SW 1271 (cell line): ENCODE measurements at places on chromosomes 1 and 21.

DNA sequence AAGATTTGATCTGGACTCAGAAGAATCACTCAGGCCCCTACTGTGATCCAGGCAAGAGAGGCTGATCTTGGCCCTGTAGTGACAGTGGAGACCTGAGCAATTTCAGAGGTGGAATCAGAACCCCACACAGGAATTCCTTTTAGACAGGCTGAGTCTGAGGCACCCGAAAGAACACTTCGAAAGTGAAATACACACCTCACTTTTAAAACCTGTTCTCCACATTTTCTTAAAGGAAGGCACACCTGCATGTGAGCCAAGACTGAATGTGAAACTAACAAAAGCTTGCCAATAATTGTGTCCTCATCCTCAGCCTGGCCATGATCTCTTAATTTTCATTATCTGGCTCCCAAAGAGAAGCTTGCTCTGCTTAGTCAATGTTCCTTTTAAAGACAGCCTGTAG is 32.2 kb downstream of the SIPA1L2 start:
- no peak for DNase-seq

GRCh38 chr1:190852611-190853010 is 374.9 kb upstream of the BRINP3 start:
- DNase-seq: no peak

- no peak for DNase-seq
Measured at GRCh38 chr1:221801251-221801661, 59.4 kb upstream of the DUSP10 start.

- no peak for DNase-seq
Measured at GRCh38 chr1:172875892-172876291, 174.8 kb downstream of the TNFSF18 start.

DNA sequence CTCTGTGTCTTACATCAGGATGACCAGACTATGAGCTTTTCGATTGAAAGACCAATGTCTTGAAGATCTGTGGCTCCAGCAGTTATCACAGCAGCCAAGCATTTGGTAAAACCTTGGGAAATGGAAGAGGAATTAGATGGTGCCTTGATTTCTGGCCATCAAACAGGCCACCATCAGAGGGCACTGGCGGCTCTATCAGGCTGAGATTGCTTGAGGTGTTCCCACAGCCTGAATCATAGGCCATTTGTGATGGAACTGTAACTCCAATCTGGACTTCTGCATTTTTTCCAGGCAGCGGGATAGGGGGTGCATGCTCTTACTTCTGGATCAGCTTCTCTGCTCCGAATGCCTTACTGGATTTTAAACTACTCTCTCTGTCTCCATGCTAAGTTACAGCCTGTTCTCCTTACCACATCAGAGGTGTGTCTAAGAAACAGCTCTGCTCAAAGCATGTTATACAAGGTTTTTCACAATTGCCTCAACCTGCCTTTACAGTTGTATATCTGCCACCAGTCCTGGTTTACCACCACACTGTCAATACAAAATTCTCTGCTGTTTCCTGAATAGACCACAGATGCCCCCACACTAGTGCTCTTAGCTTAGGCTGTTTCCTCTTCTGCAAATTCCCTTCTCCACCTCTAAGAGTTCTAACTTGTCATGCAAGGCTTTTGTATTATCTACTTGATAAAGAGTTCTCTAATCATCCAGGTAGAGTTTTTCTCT is 180.9 kb downstream of the PTGER3 start:
- no peak for DNase-seq

GRCh38 chr1:110581682-110582145 is 24.4 kb downstream of the KCNA2 start:
- no peak for DNase-seq

DNA sequence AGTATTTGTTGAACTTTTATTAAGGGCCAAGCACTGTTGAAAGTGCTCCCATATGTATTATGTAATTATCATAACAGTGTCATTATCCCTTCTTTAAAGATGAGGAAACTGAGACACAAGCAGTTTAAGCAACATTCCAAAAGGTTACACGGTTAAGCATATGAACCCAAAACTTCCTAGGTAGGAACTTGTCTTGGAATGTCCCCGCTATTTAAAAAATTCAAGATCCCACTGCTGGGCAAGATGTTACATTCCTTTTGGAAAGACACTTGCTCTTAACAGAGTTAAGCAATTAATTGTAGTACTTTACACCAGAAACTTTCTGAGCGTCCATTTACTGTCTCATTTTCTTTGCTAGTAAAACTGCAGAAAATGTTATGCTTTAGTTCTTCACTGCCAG is 15.6 kb downstream of the LMO4 start:
- no peak for DNase-seq

DNA sequence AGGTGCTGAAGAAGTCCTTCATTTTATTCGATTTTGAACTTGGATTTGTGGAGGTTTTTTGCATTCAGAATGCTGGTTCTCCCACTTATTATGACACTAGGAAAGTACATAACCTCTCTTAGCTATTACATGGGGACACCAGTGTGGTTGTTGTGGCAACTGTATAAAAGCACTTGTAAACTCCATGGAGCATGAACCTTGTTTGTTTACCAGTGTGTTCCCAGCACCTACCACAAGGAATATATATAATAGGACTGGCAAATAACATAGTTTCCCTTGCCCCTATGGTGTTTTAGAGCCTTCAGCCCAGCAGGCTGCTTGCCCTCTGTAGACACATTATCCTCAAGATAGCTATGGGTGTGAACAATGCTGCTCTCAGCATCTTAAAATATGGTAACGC is 43.1 kb downstream of the RASSF5 start:
- no peak for DNase-seq

GRCh38 chr1:202165942-202166843 is 5.8 kb upstream of the PTPN7 start:
- no peak for DNase-seq

DNA sequence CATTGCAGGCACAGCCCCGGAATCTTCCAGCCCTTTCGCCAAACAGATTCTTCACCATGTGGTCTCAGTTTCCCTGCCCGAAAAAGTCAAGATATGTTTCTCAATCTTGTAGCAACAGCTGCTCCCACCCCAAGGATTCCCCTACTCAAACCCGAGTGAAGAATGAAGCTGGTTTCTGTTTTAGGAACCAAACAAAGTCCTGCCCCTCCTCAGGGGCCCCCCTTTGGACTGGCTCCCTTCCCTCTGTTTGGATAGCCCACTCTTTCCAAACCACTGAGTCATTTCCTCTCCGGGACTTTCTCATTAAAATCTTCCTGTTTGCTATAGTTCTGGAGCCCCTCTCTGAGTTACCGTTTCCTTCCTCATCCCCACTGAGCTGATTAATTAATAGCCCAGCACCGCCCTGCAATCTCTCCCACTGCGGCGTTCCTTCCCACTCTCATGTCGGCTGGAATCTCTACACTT is 100.9 kb downstream of the TSEN15 start:
- DNase-seq: no peak

DNA sequence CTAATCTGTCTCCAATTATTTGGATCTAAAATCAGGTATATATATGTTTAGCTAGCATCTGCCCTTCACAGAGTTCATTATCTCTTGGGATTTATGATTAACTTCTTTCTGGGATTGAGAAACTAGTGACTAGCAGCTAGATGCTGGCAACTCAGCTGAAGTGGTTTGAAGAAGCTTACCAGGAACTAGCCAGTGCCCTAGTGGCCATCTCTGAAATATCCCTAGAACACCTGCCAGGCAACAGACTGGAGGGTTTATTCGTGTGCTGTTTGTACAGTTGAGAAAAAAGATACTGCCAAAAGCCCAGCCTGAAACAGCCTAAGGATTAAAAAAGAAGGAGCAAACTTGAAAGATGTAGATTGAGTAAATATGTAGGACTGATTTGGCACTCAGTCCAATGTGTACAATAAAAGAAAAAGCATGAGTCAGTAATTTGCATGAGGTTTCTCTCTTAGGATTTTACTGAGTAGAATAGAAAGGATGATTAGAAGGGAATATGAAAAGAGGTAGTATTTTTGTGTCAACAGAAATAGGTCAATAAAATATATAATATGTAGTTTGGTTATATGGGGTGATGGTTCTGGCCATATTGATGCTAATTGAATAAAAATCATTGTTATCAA is 1144.6 kb upstream of the ADGRL2 start:
- peak; percentile 0 for DNase-seq

GRCh38 chr1:28898405-28898881 is 15.9 kb upstream of the EPB41 start:
- no peak for DNase-seq

GRCh38 chr1:20058531-20058930 is 11.5 kb upstream of the PLA2G5 start:
- no peak for DNase-seq

DNA sequence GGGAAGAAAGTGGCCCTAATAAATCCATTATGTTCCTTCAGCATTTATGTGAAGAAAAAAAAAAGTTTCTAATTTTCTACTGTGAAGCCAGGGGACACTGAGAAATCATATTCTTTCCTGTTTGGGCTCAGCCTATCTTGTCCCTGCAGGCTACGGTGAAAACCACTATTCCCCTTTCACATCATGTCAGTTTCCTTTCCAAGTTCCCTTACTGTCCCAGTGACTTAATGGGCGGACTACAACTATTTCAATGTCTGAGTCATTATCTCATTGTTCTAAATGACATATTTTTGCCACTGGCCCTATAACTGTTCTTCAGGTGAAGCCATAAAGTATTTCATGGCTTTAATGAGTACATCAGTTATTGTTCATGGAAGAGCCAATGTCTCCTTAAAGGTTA is 71.3 kb upstream of the BEND5 start:
- DNase-seq: no peak

DNA sequence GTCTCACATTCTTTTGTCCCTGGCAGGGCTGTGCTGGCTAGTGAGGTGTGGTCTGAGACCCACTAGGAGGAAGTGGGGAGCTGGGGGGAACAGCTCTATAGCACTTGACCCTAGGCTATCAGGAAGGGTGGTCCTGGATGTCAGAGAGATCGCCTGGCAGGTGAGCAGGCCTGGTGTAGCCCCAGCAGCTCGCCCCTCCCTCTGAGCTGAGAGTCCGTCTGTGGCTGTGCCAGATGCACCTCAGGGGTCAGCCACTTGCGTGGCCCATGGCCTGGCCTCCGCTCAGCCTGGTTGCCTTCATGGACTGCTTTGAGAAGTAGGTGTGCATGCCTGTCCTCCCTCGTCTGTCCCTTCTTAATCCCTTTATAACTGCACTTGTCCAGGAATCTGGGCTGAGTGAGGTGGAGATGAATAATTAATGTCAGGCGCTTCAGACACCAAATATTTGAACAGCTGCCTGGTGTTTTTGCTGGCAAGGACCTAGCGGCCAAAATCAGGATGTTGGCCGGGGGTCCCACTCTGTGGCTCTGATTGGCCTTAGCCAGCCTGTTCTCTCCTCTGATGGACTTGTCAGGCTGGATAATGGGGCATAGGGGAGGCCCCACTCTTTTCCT is 30.5 kb downstream of the TMEM53 start:
- DNase-seq: no peak

DNA sequence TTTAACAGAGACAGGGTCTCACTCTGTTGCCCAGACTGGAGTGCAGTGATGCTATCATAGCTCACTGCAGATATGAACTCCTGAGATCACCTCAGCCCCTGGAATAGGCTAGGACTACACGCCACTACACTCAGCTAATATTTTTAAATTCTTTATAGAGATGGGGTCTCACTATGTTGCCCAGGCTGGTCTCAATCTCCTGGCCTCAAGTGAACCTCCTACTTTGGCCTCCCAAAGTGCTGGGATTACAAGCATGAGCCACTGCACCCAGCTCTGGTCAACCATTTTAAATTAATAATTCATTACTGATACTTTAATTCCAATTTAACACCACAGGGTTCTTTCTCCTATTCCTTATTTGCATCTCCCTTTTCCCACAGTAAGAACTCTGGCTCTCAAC is 18.5 kb upstream of the EPS15 start:
- DNase-seq: no peak

DNA sequence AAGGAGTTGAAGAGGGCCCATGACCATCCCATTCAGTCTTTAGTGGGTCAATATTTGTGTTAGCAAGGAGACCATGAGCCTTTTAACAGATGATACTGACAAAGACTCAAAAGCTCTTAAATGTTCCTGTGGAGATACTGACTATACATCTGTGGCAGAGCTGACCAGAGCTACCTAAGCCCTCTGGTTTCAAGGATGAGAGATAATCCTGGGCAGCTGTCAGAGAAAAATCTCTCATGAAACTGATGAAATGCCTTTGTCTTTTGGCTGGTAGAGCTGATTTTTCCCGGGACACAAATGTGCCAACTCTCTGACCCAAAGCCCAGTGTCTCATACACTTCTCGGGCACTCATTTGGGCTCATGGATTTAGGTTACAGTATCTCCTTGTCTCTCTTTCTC is 100.9 kb downstream of the XCL2 start:
- no peak for DNase-seq

- no peak for DNase-seq
Measured at GRCh38 chr1:234781241-234782065, 171.5 kb upstream of the IRF2BP2 start.

GRCh38 chr1:206911064-206911663 is 10.6 kb downstream of the FCMR start:
- peak; percentile 29 for DNase-seq

- DNase-seq: no peak
Measured at GRCh38 chr1:207941665-207942064, 30.7 kb upstream of the CD34 start.
